ENCODE measurements at places on chromosomes 11 and 22.

DNA sequence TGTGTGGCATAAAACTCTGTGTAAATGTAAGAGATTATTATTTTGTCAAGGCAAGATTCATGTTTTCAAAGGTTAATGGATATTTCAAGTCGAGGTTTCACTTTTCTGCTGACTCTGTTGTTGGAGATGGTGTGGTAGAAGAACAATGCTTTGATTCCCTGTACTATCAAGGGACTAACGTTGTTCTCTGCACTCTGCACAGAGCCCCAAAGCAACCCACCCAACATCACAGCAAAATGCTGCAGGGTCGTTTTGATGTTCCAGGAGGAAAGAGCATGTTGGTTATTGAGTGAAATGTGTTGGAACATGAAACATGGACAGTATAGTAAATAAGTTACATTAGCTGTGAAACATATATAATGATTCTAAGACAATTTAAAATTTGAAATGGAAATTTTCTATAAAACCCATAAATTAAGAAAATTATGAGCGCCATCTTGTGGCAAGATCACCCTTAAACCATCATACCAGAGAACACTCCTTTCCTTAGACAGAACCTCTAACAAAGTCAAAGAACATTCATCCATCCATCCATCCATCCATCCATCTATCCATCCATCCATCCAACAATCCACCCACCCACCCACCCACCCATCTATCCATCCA is 164.4 kb upstream of the ZBED5 start:
- no peak for DNase-seq

- DNase-seq: no peak
These were observed 148.6 kb downstream of the NXPE2 start for GRCh38 chr11:114826910-114827442.

DNA sequence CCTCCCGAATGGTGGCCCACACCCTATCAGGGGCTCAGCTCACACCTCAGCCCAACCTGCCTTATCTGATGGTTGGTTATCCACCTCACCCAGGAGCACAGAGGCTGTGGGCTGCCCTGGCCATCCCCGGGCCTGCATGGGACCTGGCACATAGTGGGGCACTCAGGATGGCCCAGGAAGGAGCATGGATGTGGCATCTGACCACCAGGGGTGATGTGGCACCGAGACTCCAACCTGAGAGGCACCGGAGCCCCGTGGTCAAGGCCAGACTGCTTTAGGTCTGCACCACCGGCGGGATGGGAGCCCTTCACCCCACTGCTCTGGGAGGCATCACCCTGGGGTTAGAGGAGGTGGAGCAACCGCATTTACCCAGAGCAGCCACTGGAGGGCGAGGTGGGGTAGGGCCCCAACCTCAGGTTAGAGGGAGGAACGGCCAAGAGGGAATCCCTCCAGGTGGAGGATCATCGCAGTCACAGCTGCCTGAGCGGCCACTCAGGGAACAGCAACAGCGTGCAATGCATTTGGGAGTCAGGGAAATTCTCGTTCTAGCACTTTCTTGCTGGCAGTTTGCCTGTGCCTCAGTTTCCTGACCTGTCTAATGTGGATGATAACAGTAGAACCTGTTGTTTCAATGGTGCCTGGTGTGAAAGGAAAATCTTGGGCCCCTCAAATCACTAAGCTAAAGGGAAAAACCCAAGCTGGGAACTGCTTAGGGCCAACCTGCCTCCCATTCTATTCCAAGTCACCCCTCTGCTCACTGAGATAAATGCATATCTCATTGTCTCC is 52.9 kb upstream of the CARS1 start:
- no peak for DNase-seq

- DNase-seq: no peak
These were observed 17.5 kb downstream of the ADM start for GRCh38 chr11:10322401-10322800.

- no peak for DNase-seq
These were observed 15.4 kb downstream of the TCIRG1 start for GRCh38 chr11:68053981-68054812.

DNA sequence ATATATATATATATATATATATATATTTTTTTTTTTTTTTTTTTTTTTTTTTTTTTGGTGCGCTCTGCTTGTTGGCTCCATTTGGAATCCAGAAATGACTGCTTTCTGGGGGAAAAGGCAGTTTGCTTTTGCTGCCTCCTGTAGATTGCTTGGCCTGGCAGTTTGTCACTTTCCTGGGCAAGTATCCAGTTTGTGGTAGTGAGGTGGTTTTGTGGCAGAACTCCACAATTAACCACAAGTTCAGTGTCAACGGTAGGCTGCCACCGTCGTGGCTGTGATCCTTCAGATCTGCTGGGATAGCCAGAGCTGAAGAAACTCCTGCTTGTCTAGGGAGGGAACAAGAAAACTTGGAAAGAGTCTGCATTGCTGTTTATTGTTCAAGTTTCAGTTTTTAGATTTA is 5.0 kb upstream of the PDE3B start:
- DNase-seq: no peak

GRCh38 chr11:110912437-110912836 is 200.2 kb upstream of the ARHGAP20 start:
- no peak for DNase-seq

DNA sequence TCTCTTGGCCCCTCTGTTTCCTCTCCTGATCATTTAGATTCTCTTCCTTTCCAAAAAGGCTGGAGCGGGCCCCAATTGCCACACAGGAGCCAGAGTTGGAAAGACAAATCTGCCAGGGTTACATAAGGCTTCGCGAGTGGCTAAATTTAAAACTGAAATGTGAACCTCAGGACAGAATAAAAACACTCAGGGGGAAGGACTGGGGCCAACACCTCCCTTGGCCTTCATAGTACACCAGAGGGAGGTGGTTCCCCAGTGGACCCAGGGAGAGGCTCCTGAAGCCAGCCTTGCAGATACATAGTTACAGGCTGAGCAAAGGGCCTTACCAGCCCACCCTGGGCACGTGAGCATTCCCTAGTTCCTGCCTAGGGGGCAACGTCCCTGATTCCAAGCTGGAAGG is 150.1 kb downstream of the MN1 start:
- no peak for DNase-seq

DNA sequence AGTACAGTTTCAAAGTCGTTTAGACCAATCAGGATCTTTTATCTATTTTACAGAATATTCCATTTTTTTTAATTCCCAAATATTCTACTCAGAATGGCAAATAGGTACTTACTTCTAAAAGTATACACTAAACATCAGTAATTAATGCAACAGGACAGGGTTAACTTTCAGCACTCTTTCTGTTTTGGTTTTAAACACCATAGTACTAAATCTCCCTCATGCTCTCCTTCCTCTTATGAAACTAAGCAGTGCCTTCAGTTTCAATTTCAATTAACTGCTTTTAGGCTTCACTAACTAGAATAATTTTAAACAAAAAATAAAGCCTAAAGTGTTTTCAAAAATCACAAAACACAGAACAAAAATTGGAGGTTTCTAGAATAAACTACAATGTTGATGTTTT is 57.9 kb downstream of the NOX4 start:
- DNase-seq: no peak

DNA sequence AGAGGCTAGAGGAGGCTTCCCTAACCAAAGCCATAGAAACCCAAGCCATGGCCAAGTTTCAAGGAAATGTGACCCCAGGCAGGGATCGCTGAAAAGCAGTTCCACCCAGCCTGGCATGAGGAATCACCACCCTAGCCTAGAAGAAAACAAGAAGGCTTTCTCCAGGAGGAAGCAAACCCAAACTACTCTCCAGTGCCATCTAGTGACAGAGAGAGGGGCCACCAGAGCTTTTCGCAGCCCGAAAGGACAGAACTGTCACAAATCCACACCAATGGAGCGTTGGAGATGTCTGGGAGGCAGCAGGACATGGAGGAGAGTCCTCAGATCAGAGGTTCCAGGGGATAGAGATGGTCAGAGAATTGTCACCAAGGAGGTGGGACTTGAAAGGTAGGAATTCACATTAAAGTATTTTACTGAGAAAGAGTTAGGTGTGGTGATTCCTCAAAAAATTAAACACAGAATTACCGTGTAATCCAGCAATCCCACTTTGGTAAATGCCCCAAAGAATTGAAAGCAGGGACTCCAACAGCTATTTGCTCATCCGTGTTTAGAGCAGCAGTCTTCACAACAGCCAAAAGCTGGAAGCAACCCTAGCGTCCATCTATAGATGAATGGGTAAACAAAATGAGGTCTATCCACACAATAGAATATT is 67.3 kb upstream of the NUP50 start:
- DNase-seq: peak; percentile 20

- DNase-seq: no peak
These were observed 6.6 kb downstream of the ARHGAP8 start for GRCh38 chr22:44759001-44759400.

DNA sequence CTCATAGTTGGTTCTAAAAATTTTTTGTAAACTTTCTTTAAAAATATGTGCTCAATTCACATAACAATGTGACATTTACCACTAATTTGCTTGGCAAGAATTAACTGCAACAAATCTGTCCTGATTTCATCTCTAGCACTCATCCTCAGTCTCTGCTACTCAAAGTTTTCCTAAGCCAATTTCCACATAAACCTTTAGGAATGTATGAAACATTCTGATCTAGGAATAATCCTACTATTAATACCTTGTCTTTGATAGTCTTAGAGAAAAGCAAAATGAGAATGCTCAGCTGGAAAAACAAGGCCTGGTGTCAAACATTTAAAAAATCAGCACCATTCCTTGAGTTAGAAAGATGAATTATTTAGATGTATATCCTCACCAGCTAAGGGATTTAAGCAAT is 114.3 kb downstream of the CD44 start:
- DNase-seq: no peak

DNA sequence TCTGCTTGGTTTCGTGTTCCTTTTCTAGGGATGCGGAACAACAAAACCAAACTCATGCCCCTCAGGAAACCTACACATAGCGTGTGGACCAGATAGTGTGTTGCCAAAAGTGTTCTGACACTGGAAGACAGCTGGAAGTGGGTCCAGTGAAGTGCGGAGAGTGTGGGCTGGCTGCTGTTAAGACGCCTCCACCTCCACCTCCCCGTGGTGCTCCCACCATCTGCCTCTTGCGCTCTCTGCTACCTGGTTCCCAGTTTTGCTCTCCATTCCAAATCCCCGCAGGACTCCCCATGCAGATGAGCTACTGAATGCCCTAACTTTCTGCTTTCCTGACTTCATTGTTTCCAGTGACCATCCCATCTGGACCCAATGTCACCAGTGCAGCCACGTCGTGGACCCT is 51.8 kb downstream of the NCAPD3 start:
- DNase-seq: no peak

DNA sequence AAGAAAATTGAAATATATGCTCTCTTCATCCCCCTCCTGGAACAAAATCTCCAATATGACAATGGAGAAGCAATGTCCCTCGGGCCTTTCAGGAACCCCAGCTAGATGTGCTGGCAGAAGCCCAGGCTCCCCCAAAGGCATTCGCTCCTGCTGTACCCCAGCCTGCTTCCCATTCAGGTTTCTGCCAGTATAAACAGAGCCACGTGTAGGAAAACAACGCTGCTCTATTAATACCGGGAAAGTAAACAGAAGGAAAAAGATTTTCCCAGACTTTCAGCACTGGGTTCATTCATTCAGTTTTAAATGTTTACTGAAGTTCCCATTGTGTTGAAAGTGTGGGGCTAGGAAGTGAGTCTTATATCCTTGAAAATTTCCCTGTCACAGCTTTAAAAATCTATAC is 147.1 kb downstream of the CADM1 start:
- no peak for DNase-seq

GRCh38 chr22:29904020-29904419 is 21.0 kb downstream of the MTMR3 start:
- DNase-seq: no peak

DNA sequence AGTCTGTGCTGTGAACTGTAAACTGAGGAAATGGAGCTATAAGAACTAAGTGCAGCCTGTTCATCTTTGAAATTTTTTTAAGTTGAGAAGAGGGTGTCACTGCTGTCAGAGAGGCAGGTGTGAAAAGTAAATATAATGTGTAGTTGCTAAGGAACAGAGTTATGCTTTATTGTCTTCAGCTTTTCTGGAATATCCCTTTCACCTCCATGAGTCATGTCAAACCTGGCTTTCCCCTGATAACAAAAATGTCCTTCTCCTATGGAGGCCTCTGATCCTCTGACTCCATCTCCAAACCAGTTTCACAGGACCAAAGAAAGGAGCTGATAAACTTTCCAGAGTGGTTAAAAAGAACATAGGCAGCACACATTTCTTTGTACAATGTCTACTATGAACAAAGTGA is 12.8 kb upstream of the MUC15 start:
- DNase-seq: no peak

DNA sequence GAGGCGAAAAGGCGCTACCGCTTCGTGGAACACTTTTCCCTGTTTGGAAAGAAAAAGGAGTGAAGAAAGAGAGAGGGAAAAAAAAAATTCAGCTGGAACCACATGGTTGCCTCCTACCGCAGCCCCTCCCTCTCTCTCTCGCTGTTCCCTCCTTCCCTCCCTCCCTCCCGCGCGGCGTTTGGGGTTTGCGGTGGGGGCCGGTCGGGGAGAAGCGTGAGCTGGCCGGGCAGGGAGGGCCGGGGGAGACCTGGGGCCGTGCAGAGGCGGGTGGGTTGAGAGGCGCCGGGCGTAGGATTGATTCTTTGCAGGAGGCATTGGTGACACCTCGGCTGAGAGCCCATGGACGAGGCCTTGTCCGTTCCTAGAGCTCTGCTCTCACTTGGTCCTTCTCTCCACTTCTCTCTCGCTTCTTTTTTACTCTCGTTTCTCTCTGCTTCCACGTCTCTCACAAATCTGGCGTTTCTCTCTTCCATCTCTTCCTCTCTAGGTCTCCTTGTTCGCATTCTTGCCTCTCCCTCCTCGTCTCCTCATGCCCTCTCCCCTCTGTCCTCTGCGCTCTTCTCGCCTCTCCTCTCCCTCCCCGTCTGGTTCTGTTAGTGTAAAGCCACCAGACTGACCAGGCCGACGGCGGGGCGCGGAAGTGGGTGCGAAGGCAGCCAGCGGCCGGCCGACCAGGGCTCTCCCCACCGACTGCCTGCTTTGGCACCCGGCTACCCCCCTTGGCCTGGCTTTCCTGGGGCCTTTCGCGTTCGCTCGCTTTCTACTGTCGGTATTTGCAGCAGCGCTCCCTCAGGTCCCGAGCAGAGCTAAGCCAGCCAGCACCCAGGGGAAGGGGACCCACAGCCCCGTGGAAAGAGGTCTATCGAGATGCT is at the start of gene CLMP:
Gene CLMP (minus strand): TSS at position 61 of the 872 bp plus-strand sequence. CDS start 308 bp downstream, outside the sequence.
- no peak for DNase-seq

GRCh38 chr11:77047007-77047927 is 13.1 kb downstream of the B3GNT6 start:
- peak; percentile 60 for DNase-seq

DNA sequence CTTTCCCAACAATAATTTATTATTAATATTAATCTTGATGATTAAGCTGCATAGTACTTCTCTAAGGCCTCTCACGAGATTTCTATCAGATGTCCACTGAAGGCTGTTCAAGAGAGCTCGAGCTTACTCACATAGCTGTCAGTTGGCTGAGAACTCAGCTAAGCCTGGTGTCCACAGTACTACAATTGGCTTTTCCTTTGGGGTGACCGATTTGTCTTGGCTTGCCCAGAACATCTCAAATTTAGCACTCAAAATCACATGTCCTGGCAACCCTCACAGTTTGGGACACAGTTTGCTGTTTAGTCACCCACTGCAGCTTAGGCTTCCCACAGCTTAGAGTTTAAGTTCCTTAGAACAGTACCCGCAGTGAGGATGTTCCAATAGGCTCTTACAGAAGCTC is 96.5 kb downstream of the LUZP2 start:
- no peak for DNase-seq

Data from stimulated activated CD8-positive, alpha-beta memory T cell treated with anti-CD3 and anti-CD28 coated beads, Interleukin-15, amount 100 ng/mL, for 1 hour (primary cell).